Spleen (tissue), 13 donors: ENCODE measurements at places on chromosomes 7 and 10.

- no peak for DNase-seq
Measured at GRCh38 chr7:157250605-157251228, 86.1 kb upstream of the DNAJB6 start.

GRCh38 chr10:48804740-48805182 lies 120.1 kb downstream of the WDFY4 start:
- no peak for DNase-seq

DNA sequence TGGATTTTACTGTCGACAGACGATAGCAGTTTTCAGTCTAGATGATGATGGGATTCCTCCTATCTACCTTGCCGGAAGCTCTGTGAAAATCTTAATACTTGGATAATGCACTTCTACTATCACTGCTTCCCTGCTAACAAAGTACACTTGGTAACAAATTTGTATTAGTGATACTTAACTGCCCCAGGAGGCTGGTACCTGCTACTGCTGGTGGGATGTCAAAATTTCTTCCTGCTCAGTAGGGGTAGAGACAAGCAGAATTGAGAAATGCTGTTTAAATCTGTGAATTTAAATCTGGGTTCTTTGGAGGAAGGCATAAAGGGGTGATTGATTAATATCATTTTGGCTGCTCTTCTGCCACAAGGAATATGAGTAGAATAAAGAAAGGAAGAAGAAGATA lies 99.8 kb upstream of the STRIP2 start:
- DNase-seq = no peak

DNA sequence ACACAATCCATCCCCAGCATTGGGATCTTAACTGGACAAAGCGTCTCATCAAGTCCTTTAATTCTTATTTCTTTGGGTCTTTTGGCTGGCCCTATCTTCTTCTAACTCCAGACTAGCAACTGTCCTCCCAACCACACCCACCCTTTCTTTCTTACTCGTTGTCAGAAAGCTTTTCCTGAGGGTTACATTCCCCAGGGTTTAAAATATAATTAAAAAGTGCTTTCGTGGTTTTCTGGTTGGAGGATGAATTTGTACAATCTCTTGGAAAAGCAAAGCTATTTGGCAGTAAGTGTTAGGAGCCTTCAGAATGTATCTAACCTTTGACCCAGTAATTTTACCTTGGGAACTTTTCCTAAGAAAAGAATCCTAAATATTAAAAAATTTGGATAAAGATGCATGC lies 10.4 kb upstream of the ITGB8 start:
- no peak for DNase-seq

- peak; percentile 78 for DNase-seq
Measured at GRCh38 chr10:11663763-11664555, 52.5 kb upstream of the USP6NL start.

- no peak for DNase-seq
Measured at GRCh38 chr7:158666401-158666800, 38.2 kb downstream of the NCAPG2 start.

GRCh38 chr10:33291053-33291592 lies 43.3 kb downstream of the NRP1 start:
- DNase-seq = no peak

DNA sequence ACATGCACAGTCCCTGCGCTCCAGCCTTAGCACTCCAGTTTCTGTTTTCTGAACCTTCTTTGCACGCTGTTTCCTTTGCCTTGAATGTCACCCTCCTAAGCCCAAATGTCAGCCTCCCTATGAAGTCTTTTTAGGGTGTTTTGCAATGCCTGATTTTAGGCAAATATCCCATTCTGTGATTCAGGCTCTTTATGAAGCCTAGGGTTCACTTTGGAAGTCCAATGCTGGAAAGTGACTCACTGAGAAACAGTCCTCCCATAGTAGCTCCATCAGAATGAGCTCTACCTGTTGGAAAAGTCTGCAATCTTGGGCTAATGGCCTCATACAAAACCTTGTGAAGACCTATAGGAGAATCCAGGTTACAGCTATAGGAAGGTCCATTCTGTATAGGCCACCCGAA lies 5.3 kb downstream of the LAMB4 start:
- no peak for DNase-seq
